ENCODE measurements at places on chromosomes 2 and 18.

- DNase-seq = no peak
- no peak overlapping the region for H3K4me3 ChIP-seq
- peaks cover 15% of the 10 kb centered on the region for H3K4me1 ChIP-seq
- H3K27me3 ChIP-seq = no peaks in the 10 kb centered on the region
- H3K36me3 ChIP-seq = no peaks in the 10 kb centered on the region
- H3K27ac ChIP-seq = no peak overlapping the region
These were observed 110.7 kb downstream of the KLHL29 start for GRCh38 chr2:23495661-23496114.

- DNase-seq = no peak
- no peak overlapping the region for H3K4me3 ChIP-seq
These were observed 11.1 kb upstream of the PROC start for GRCh38 chr2:127407091-127407490.

- H3K27me3 ChIP-seq = no peaks in the 10 kb centered on the region
- H3K4me3 ChIP-seq = no peak overlapping the region
- no peak for DNase-seq
- H3K27ac ChIP-seq = no peak overlapping the region
- no peaks in the 10 kb centered on the region for H3K36me3 ChIP-seq
These were observed 98.7 kb downstream of the COL6A3 start for GRCh38 chr2:237315170-237315828.

- no peaks in the 10 kb centered on the region for H3K36me3 ChIP-seq
- H3K4me1 ChIP-seq = no peaks in the 10 kb centered on the region
- DNase-seq = no peak
- H3K4me3 ChIP-seq = no peak overlapping the region
These were observed 231.7 kb upstream of the LYPD1 start for GRCh38 chr2:132901661-132902060.

- no peak for DNase-seq
- no peak overlapping the region for H3K27ac ChIP-seq
- no peaks in the 10 kb centered on the region for H3K27me3 ChIP-seq
These were observed 87.3 kb downstream of the ANTXR1 start for GRCh38 chr2:69100220-69100723.

GRCh38 chr2:161139098-161139987 lies 20.9 kb upstream of the TANK start:
- H3K36me3 ChIP-seq = no peaks in the 10 kb centered on the region
- H3K27ac ChIP-seq = no peak overlapping the region
- no peak overlapping the region for H3K4me3 ChIP-seq
- DNase-seq = no peak

DNA sequence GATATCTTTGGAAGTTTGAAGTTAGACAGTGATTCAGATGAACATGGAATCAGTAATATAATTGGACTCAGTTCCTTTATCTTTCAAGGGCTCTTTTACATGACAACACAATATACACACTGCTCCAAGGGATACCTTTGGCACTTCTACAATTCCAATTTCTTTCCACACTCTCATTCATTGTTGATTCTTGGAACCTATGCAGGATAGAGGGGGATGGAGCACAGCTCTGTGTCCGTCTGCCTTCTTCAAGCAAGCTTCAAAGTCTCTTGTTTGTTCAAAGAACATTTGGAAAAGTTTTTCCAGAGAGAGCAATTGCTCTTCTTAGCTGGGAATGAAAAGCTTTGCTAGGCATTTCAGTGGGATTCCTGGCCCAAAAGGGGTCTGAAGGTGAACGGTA lies 276.2 kb upstream of the ZEB2 start:
- H3K27me3 ChIP-seq = no peaks in the 10 kb centered on the region
- no peak for DNase-seq
- no peak overlapping the region for H3K27ac ChIP-seq
- no peaks in the 10 kb centered on the region for H3K4me1 ChIP-seq
- no peak overlapping the region for H3K4me3 ChIP-seq

DNA sequence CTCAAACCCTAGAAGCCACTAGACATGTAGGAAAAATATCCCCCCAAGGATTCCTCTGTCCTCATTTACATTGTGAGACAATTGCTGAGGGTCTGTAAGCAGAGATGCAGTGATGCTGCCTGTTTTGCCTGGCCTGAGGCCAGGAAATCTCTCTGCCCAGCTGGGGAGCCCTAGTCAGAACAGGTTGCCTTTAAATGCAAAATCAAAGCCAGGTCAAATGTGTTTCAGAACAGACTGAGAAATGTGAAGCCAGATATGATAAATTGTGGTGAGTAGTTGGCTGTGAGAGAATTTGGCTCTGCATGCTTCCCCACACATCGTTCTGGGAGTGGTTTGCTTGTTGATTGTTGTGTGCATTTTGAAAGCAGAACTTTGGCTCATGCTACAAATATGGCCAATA lies 38.4 kb upstream of the NXPH2 start:
- peaks cover 4% of the 10 kb centered on the region for H3K4me1 ChIP-seq
- H3K27ac ChIP-seq = no peak overlapping the region
- H3K36me3 ChIP-seq = no peaks in the 10 kb centered on the region
- H3K4me3 ChIP-seq = no peak overlapping the region
- DNase-seq = no peak
- H3K27me3 ChIP-seq = no peaks in the 10 kb centered on the region

GRCh38 chr2:10947005-10947440 lies 35.3 kb downstream of the KCNF1 start:
- H3K27ac ChIP-seq = no peak overlapping the region
- H3K4me3 ChIP-seq = no peak overlapping the region
- H3K4me1 ChIP-seq = no peaks in the 10 kb centered on the region
- no peak for DNase-seq
- no peaks in the 10 kb centered on the region for H3K27me3 ChIP-seq

DNA sequence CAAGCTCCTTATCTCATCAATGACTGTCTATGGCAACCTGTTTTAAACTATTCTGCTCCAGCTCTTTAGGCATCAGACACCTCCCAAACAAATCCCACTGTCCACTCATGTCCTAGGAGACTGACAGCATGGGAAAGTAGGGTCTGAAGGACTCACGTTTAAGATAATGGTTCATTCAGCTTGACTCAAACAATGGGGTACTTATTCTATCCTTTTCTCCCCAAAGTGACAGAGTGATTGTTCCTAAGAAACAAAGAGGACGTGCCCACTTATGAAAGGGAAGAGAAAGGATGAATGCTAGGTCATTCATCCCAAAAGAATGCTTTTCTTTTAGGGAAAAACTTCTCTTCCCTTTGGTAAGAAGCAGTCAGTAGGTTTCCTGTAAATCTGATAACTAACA lies 41.9 kb downstream of the ALK start:
- no peak overlapping the region for H3K4me3 ChIP-seq
- DNase-seq = no peak
- no peak overlapping the region for H3K27ac ChIP-seq
- no peaks in the 10 kb centered on the region for H3K4me1 ChIP-seq

GRCh38 chr2:84482603-84483002 lies 23.5 kb upstream of the SUCLG1 start:
- no peak for DNase-seq
- H3K4me3 ChIP-seq = no peak overlapping the region
- no peaks in the 10 kb centered on the region for H3K27me3 ChIP-seq
- no peaks in the 10 kb centered on the region for H3K4me1 ChIP-seq
- H3K27ac ChIP-seq = no peak overlapping the region

DNA sequence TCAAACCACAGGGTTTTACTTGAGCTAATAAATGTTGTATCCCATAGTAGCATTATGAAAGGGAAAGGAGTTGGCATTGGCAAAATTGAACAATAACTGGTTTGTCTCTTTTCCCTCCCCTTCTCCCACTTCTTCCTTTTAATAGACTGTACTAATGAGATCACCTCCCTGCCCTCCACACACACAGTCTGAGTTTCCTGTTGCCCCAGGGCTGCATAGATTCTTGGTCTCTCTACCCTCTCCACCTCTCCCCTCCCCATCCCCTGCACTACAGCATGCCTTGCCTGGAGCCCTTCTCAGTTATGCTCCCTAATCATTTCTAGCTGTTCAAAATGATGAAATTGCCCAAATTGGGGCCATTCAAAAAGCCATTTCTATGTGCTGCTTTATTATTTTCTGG lies 37.2 kb upstream of the NEMP2 start:
- H3K4me3 ChIP-seq = no peak overlapping the region
- H3K36me3 ChIP-seq = no peaks in the 10 kb centered on the region
- DNase-seq = no peak
- no peaks in the 10 kb centered on the region for H3K4me1 ChIP-seq
- H3K27ac ChIP-seq = no peak overlapping the region

DNA sequence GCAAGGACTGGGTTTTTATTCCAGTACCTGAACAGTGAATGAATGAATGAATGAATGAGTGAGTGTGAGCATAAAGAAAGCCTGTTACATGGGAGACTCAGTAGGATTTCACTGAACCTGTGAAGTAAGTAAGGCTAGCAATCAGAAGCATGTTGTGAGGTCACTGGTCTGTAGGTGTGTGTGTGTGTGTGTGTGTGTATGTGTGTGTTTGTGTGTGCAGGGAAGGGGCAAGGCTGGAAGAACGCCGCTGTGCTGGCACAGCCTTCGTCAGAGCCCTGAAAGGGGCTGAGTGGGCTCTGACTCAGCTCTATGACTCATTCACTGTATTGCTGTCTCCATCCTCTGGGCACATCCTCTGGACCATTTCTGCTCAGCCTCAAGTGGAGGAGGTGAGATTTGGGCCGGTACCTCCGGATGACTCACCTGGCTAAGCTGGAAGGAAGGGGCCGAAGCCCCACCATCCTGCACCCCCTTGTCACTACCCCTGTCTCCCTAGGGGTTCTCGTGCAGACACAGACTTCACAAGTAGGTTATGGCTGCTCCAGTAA lies 51.4 kb upstream of the MRPL33 start:
- no peak overlapping the region for H3K27ac ChIP-seq
- DNase-seq = no peak
- peaks cover 8% of the 10 kb centered on the region for H3K4me1 ChIP-seq

GRCh38 chr2:98393354-98393753 lies 47.1 kb downstream of the CNGA3 start:
- H3K4me1 ChIP-seq = no peaks in the 10 kb centered on the region
- DNase-seq = no peak
- H3K36me3 ChIP-seq = no peaks in the 10 kb centered on the region
- H3K4me3 ChIP-seq = no peak overlapping the region

GRCh38 chr2:95350774-95351597 lies 51.5 kb upstream of the FAHD2A start:
- peak; percentile 42 for DNase-seq
- no peaks in the 10 kb centered on the region for H3K36me3 ChIP-seq
- H3K27ac ChIP-seq = no peak overlapping the region
- H3K4me1 ChIP-seq = no peaks in the 10 kb centered on the region
- H3K4me3 ChIP-seq = no peak overlapping the region
- H3K27me3 ChIP-seq = peaks cover 20% of the 10 kb centered on the region

GRCh38 chr2:46794693-46795317 lies 120.8 kb downstream of the MCFD2 start:
- no peaks in the 10 kb centered on the region for H3K36me3 ChIP-seq
- no peak overlapping the region for H3K27ac ChIP-seq
- H3K4me3 ChIP-seq = no peak overlapping the region
- no peak for DNase-seq
- H3K27me3 ChIP-seq = no peaks in the 10 kb centered on the region

GRCh38 chr2:170975127-170975942 lies 46.3 kb downstream of the GORASP2 start:
- no peaks in the 10 kb centered on the region for H3K27me3 ChIP-seq
- no peaks in the 10 kb centered on the region for H3K36me3 ChIP-seq
- DNase-seq = no peak
- no peak overlapping the region for H3K27ac ChIP-seq
- no peak overlapping the region for H3K4me3 ChIP-seq

DNA sequence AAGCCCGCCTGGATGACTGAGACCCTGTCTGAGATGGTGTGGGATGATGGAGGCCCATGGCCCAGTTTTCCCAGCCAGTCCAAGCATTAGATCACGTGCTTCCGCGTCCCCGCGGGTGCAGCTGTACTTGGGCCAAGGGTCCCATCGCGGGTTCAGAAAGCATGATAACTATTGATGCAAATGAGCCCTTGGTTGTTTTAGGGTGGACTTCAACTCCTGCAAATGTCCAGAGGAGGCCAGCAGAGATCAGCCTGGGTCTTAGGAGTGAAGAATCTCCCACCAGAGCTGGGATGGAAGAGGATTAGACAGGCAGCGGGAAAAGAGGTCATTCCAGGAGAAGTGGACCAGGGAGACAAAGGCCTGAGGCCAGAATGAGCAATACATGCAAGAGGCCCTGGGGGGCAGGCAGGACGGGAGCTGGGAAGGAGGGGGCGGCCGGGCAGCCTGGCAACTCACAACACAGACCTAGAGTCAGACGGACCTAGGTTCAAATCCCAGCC lies 89.9 kb upstream of the TMEM247 start:
- H3K36me3 ChIP-seq = no peaks in the 10 kb centered on the region
- H3K27ac ChIP-seq = no peak overlapping the region
- H3K4me3 ChIP-seq = no peak overlapping the region

- DNase-seq = no peak
- H3K36me3 ChIP-seq = no peaks in the 10 kb centered on the region
- no peak overlapping the region for H3K4me3 ChIP-seq
- peaks cover 3% of the 10 kb centered on the region for H3K4me1 ChIP-seq
- no peaks in the 10 kb centered on the region for H3K27me3 ChIP-seq
These were observed 419.3 kb upstream of the VWC2L start for GRCh38 chr2:213991453-213992108.

- no peak overlapping the region for H3K4me3 ChIP-seq
- H3K36me3 ChIP-seq = no peaks in the 10 kb centered on the region
- H3K4me1 ChIP-seq = peaks cover 3% of the 10 kb centered on the region
- H3K27me3 ChIP-seq = no peaks in the 10 kb centered on the region
- no peak overlapping the region for H3K27ac ChIP-seq
These were observed 887.9 kb downstream of the NRXN1 start for GRCh38 chr2:50143822-50144575.

DNA sequence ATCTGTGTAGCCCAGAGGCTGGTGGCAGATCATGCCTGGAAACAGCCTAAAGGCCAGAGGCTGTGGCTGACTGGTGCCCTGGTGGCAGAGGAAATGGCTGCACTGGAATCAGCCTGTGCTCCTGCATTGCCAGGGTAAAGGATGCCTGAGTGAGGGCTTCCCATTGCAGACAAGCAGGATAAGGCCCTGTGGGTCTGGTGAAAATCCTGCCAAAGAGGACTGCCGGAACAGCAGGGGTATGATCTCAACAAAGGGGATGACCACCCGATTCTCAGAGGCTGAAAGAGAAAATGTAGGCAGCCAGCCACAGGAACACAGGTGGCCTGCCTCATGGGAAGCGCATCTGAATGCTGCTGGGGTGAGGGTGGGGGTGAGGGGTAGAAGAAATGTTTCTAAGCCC lies 48.2 kb downstream of the FBXO48 start:
- peaks cover 6% of the 10 kb centered on the region for H3K4me1 ChIP-seq
- DNase-seq = no peak
- H3K36me3 ChIP-seq = no peaks in the 10 kb centered on the region

DNA sequence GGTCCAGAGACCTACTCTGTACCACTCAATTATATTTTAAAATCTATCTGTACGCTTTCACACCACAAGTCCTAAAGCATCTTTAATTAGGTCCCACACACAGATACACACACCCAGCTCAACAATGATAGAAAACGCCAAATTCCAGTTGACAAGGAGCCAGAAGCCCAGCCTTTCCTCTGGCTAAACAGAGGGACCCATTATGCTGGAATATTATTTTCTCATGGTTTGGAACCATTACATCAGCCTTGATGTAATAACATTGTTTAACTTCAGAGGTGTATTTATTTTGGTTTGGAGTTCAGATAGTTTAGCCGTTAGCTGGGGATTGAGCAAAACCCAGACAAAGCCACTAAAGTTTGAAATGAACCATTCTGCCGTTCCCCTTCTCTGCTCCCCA lies 14.0 kb upstream of the INHBB start:
- no peaks in the 10 kb centered on the region for H3K27me3 ChIP-seq
- no peaks in the 10 kb centered on the region for H3K36me3 ChIP-seq
- DNase-seq = no peak
- H3K27ac ChIP-seq = no peak overlapping the region
